Mucosa of gallbladder (tissue), 1 donor: ENCODE measurements at places on chromosomes 12 and 14. TPM values are rescaled to one million over a fixed set of nuclear protein-coding genes. Genes with fewer than 3 reads are reported as not detected.

DNA sequence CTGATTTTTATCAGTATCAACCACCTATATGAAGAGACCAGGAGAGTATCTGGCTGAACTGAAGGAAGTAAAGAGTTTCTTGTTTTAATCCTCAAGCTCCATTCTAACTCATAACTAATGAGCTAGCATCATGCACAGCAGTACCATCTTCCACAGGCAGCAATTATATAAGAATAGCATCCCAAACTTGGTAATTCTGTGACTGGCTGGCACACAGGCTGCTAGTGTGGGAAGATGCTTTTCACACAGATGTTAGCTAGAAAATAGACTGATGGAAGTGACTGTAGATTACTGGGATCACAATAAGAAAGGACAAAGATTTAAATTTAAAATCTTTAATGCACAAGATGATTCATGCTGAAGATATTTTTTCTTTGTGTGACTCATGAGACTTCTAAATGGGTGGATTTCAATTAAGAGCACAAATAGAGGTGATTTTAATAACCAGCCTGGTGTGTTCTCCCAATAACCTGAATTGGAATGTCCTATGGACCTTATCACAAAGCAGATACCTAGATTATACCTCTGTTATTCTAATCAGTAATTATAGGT, 417.7 kb upstream of the ATXN7L3B start:
- no peak for DNase-seq

- no peak for DNase-seq
Observed at GRCh38 chr14:26694521-26694920, 96.7 kb upstream of the NOVA1 start.

- no peak for DNase-seq
Observed at GRCh38 chr14:91980157-91980556, 32.7 kb upstream of the FBLN5 start.

DNA sequence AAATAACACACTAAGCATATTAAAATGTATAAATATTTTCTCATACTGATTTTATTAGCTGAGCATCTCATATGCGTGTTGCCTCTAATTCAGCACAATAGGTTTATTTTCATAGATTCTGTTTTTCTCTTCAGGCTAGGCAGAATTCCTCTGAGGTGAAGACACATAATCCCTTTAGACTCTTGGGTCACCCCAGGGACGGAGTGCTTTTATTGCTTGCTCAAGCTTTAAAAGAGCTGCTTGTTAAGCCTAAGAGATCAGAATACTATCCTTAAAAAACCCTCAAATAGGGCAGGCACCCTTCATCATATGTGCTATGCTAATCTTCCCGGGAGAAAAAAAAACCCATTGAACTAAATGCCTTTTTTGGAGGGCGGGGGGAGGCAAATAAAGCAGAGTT, 390.1 kb downstream of the KCNH5 start:
- no peak for DNase-seq

DNA sequence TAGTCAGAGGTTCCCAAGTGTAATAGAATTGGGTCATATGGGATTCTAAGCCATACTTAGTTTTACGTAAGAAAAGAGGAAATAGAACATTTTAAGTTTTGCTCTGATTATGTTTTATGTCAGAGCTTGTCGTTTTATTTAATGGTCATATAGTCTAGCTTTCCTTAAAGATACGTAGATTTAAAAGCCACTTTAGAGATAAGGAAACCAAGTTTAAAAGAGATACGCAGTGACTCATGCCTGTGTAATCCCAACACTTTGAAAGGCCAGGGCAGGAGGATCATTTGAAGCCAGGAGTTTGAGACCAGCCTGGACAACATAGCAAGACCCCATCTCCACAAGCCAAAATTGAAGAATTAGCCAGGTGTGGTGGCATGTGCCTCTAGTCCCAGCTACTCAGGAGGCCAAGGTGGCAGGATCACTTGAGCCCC, 19.5 kb downstream of the MAPK1IP1L start:
- no peak for DNase-seq

DNA sequence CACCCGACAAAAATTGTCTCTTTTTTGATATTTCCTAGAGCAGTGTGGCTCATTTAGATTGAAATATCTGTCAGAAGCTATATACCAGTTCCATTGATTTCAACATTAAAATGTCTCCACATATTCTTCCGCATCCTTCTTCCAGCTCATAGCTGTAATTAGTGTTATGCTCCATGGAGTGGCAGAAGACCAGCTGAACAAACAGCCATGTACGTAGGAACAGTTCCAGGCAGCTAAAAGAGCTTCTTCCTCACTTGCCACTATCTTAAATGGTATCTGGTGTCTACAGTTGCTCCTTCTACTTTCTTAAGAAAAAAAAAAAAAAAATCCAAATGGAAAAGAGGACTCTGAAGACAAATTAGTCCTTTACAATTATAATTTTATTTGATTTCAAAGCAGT, 848.0 kb downstream of the DIO2 start:
- no peak for DNase-seq

GRCh38 chr12:98418357-98419075, 96.9 kb upstream of the TMPO start:
- DNase-seq: peak; percentile 94

DNA sequence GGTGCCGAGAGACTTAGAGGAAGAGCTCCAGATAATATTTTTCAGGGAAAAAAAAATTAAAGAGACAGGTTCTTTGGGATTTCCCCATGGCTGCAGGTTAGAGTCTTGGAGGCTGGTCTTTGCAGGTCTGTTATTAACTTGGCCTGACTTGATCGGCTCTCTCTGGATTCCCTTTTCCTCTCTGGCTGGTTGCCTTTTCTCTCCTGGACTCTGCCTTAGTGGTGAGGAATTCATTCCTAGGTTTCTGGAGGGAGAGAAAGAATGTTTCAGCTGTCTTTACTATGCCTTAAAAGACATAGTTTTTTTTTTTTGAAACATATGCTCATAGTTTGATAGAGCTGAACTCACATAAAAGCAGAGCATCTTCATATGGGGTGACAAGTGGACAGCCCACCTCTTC, 336.3 kb downstream of the BMP4 start:
- DNase-seq: peak; percentile 51

- no peak for DNase-seq
Observed at GRCh38 chr14:81802341-81802740, 268.7 kb upstream of the SEL1L start.

DNA sequence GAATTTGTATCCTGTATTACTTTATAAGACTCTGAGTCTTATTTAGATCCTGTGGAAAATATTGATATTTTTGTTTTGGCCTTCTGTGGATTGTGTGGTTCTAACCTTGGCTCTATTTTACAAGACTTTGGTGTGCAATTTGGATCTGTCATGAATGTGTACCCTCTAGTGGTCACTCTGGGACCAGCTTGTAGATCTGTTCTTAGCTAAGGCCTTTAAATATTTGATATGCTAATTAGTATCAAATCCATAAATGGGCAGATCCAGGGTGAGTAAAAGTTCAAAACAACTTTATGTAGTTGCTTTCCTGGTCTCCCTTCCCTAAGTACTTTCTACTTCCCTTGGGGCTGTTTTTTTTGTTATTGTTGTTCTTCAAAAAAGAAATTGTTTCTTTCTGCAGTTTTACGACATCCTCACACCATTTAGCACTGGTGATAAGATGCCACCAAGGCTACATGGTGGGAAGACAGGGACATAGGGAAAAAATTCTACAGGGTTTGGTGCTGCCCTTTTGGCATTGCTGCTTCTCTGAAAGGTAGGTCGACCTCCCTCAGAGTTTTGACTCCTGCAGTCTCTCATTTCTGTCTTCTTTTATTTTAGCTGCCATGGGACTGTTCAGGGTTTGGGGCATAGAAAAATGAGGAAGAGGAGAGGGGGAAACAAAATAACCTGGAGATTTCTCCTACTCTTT, 238.5 kb downstream of the GPHN start:
- DNase-seq: no peak

GRCh38 chr14:29521526-29522137, 406.0 kb downstream of the PRKD1 start:
- no peak for DNase-seq

Gene LALBA
- total RNA-seq: not detected

Gene ATP5MC2
- total RNA-seq: 318 TPM

Gene WNK1
- total RNA-seq: 170 TPM
